ENCODE measurements at places on chromosomes 12 and 14.

GRCh38 chr12:47277972-47278448, 198.3 kb upstream of the AMIGO2 start:
- DNase-seq, result no peak

- no peak for DNase-seq
Measured at GRCh38 chr12:74509886-74510285, 27.7 kb upstream of the ATXN7L3B start.

- no peak for DNase-seq
Measured at GRCh38 chr12:30603129-30603528, 92.5 kb downstream of the IPO8 start.

DNA sequence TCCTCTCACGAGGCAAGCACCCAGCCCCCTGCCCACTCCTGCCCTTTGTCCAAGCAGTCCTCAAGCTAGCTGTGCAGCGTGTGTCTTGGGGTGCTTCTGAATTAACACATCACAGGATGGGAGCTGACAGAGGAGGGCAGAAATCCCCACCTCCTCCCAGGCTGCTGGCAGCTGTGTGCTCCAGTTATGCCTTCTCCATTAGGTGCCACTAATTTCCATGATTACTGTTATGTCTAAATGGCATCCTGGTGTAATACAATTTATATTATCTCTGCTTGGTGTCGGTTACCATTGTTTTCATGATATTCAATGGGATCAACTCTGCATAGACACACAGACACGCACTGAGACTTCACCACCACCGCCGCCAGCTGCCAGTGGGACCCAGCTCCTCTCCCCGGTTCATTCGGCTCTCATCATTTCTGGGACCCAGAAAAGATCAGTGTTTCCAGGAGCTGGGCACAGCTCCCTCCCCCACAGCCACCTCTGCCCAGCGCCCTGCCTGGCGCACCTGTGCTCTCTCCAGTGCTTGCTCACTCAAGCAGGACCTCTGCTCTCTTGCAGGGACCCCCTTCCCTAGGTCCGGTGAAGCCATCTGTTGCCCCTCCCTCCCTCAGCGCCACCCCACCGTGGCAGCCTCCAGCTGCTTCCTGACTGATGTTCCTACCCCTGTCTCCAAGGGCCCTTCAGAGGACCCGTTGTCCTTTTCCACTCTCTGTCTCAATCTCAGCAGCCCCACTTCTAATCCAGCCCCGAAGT, 167.5 kb upstream of the FKBP4 start:
- DNase-seq, result peak; percentile 27

DNA sequence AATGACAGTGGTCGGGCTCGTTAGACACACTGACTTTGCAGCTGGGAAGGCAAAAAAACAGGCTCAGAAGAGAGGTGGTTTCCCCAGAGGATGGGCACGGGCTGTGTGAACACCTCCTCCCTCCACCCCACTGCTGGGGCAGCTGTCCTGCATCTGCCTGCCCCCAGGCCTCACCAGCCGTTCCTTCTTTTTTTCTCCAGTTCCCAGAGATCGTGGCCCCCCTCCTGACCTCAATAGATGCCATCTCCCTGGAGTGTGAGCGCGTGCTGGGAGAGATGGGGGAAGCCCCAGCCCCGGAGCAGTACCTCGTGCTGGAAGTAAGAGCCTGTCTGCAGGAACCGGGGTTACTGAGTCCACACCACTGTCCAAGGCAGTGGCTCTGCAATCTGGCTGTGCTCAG, 17.4 kb downstream of the MVK start:
- no peak for DNase-seq

DNA sequence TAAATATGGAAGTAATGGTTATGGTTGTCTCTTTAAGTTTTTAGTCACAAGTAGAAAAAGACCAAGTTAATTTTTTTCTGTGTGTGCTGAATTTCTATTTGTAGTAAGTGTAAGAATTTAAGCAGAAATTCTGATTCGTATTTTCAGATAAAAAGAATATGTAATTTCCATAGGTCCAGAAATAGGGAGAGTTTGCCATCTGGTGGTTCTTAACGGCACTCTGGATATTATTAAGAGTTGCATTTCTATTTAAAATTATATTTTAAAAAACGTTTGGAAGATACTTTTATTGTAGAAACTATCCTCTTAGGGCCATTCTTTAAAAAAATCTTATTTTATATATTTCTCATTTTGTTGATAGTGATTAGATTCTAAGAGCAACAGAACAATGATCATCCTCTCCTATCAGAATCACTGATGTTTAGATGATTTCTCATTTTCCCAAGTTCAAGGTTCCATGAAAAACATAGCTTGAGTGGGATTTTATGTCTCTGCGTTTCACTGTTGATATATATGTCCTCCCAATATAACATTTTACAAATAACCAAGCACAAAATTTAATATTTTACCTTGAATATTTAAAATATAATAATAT, 88.3 kb downstream of the LRRK2 start:
- DNase-seq, result no peak

- DNase-seq, result no peak
Measured at GRCh38 chr12:123267335-123267920, 4.2 kb downstream of the CDK2AP1 start.

DNA sequence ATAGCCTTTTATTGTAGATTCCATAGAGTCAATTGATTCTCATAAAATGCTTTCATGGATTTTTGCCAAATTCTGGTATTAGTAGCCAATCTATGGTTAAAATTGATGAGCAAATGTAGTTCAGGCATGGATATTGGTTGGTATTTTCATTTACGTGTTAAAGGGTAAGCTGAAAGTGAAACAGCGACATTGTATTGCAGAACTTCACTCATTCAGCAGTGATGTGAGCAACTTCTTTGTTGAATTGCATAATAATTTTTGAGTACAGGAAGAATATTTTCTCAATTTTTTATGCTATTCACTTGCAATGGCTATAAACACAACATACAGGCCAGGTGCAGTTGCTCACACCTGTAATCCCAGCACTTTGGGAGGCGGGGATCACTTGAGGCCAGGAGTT, 24.2 kb upstream of the FAM222A start:
- no peak for DNase-seq

DNA sequence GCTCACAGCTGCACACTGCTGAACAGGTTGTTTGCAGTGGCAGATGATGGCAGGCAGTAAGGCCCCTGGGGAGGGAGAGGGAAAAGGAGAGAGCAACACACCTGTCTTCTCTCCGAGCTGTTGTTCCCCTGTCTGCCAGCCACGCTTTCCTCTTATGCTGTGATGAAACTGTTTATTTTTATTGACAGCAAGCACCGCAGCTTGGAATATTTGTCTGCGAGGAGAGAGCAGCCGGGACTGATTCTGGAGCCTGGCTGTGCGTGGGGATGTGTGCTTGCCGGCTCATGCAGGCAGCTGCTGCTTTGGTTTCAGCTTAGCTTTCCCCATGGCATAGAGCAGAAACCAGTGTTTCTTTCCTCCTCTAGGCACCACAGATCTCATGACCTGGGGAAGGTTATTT, 58.7 kb upstream of the KCNA5 start:
- DNase-seq, result no peak

DNA sequence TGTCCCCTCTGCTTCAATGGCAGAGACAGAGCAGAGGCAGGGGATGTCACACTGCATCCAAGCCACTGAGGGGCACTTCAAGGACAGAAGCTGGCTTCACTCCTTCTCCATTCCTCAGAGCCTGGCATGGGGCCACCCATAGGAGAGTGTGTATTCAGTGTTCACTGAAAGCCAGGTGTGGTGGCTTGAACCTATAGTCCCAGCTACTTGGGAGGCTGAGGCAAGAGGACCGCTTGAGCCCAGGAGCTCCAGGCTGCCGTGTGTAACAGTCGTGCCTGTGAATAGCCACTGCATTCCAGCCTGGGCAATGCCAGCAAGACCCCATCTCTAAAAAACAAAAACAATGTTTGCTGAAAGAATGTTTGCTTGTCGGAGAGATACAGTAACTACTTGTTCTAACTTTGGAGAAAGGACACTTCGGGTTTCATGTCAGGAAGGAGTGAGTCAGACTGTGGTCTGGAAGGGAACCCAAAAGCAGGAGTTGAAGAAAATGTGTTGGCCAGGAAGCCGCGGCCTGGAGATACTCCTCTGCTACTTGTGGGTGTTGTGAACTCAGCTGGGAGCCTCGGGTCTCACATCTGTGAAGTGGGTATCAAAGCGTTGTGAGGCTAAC, 43.4 kb downstream of the ELK3 start:
- DNase-seq, result peak; percentile 45

DNA sequence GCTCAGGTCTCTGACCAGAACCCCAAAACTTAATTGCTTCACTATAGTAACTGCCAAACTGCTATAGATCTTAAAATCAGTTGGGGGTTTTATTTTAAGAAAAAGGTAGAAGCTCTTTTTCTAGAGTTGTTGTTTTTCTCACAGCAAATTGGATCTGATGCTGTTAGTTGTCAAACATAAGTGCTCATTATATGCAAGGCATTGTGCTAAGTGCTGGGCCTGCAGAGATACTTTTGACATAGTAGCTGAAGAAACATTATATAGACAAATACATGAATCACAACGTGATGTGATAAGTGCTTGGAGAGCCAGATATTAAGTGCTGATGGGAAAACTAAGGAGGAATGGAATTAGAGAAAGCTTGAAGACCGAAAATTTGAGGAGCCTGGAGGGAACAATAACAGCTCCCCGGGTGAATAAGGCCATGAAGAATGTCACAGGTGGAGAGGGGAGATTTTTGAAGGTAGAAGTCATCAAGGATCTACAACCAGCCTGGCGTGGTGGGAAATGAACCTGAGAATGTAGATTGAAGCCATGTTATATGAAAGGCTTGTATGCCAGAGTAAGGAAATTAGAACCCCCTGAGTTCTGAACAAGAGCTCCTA, 126.5 kb downstream of the DYRK2 start:
- no peak for DNase-seq

- no peak for DNase-seq
Measured at GRCh38 chr12:121788176-121788818, 5.2 kb downstream of the RHOF start.

GRCh38 chr14:88026890-88027289, 22.0 kb downstream of the GPR65 start:
- DNase-seq, result no peak

- DNase-seq, result no peak
Measured at GRCh38 chr12:59388694-59389093, 207.1 kb upstream of the SLC16A7 start.

DNA sequence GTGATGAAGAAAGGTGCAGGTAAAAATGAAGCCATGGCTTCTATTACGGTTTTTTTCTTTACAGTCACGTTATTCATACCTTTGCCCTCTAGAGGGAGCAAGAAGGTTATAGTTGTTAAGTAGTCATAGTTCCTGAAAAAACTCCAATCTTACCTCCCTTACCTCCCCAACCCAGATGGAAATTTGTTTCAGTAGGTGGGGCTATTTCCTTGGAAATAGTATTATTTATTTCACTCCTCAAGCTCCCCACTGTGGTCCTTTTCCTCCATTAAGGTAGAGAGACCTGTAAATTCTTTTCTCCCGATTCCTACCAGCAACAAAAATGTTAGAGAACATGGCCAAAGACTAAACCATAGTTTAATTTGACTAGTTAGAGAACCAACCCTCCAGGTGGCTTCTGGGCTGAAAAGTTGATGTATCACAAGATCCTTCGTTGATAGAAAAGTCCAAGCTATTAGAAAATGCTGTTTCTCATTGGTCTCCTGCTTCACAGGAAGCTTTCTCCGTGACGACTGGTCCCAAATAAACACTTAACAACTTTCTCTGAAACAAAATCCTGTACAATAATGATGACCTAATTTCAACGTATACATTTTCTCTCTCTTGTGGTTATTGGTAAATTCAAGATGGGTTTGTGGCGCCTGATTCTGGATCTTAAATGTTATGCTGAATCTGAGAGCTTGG, 43.5 kb downstream of the TMX1 start:
- DNase-seq, result peak; percentile 82

DNA sequence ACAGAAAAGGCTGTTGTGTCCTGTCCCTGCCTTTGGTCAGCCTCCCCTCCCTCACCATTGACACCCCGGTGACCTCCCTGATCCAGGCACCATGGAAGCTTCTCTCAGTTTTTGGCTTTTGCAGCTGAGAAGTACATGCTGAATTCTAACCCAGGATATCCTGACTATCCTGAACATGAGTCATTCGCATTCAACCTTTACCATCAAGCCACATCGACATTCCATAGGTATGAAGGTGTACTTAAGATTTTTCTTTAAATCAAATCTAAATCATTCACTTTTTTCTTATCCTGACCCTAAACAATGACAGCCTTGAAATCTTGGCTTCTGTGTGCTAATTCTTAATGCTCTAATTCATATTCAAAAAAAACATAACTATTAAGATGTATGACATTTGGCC, 8.7 kb upstream of the KRT78 start:
- DNase-seq, result no peak

- no peak for DNase-seq
Measured at GRCh38 chr14:91413547-91414474, 3.8 kb downstream of the CCDC88C start.

DNA sequence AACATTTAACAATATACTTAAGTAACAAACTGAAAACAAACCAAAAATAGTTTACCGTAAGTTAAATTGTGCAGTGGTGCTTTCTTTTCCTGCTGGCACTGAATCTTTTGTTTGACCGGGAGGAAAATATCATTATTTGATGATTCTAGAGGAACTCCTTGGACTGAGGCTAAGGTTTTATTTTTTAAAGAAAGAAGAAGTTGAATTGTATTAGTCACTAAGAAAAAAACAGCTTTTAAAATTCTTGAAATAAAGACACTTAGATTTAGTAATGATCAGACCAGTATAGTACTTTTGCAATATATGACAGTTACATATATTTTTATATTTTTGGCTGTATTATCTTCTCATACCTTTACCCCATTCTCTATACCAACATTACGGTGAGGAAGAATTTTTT, 10.3 kb downstream of the MIS18BP1 start:
- DNase-seq, result no peak

DNA sequence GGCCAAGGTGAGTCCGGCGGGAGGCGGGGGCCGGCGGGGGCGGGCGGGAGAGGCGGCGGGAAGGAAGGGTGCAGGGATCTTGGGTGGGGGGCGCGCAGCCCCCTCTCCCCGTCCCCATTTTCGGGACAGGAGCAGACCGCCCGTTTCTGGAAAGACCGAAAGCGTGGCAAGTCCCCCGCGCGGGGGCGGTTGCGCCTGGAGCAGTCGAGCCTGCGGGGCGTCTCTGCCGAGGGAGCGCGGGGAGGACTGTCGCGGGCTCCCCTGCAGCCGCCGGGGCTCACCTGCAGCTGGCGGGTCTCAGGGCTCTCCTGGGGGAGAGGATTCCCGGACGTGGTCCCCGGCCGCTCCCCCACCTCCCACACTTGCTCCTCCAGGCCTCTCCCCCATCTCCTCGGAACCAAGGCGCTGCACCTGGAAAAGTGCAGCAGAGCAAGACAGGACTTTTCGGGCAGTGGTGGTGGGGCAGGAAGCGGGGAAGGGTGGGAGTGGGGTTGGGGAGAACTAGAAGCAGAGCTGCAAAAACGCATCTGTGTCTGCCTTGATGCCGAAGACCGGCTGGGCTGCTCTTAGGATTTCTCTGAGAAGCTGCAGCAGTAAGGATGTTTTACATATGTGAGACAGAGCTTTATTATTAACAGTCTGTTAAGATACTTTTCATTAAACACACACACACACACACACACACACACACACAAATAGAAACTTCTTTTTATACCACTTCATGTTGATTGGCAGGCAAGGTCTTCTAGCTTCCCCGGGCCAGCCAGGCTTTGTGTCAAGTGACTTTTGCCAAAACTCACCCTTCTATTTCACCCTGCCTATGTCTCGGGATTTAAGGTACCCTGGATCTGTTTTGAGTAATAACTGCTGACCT, 677 bp downstream of the C12orf75 start:
- no peak for DNase-seq

- no peak for DNase-seq
Measured at GRCh38 chr12:2543801-2544200, 251.0 kb upstream of the FKBP4 start.

Measured in NCI-H1092 (cell line).